ENCODE measurements at places on chromosomes 6 and 20.

DNA sequence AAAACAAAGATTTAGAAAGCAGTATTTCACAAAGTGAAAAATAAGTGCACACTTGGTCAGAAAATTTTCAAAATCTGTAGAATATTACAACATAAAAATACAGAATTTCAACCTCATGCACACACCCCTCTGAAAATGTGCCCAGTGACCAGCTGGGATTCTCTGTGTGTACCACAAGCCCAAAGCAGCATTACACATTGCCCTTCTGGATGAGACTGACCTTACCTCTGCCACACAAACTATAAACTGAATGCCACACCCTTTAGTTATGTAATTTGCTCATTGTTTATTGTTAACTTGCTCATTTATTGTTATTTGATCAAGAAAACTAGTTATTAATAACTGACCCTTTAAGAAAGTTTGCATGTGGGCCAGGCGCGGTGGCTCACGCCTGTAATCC is 303.0 kb downstream of the FOXC1 start:
- DNase-seq = no peak

DNA sequence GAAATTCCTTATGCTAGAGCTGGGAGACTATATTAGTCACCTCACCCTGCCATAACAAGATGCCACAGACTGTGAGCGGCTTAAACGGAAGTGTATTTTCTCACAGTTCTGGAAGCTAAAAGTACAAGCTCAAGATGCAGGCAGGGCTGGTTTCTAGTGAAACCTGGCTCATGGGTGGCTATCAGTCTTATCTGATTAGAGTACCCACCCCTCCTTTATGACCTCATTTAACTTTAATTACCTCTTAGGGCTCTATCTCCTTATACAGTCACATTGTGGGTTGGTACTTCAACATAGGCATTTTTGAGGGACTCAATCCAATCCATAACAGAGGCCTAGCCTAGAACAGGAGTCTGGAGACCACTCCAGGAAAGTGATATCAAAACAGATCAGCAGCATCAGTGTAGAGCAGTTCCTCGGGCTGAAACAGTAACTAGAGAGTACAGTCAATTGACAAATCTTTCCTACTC is 2.3 kb upstream of the SNRNP48 start:
- no peak for DNase-seq

DNA sequence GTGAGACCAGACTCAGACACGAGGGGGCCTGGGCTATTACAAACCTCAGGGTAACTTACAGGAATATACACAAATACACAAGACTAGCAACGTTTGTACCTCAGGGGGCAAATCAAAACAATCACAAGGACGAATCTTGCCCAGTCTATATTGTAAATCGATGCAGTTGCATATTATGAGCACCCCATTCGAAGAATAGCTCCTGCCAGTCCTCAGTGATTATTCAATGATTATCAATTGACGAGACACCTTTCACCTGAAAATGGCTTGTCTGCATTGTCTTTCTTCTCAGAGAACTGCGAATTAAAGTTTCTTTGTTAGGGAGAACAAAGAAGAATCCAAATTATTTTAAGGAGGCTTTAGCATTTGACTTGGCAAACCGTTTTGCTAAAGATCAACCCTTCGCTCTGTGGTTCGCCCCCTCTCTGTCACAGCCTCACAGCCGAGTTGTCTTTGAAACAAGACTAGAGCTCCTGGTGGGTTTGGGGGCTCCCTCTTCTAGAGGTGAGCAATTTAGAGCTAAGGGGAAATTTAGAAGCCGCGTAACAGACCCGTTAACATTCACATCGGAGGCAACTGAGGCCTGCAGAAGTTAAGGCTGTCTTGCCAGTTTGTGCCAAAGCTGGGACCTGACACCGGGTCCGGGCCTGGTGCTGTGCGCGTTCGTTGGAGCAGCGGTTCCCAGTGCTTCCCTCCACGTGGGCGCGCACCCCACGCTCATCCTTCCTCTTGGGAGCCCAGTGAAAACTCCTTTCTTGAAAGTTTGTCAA is 24.9 kb upstream of the MAP3K7 start:
- DNase-seq = no peak

GRCh38 chr6:89489078-89489477 is 56.1 kb downstream of the ANKRD6 start:
- no peak for DNase-seq

DNA sequence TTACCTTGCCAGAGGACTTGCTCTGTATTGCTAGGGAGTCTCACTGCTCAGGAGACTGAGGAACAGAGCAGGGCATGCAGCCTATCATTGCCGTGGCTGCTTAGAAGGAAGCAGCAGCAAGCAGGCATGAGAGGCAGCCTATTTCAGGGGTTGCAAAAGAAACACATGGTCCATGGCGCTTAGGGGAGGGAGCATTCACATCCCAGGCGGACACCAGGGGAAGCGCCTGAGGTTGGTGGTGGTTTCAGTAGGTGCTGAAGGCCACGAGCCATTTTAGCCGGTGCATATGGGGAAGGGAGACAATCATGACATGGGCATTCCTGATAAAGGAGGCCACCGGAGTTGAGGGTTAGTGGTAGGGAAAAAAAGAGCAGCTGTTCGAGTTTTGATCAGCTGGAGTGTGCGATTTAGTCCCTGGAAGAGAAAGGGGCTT is 20.9 kb downstream of the FARS2 start:
- no peak for DNase-seq

GRCh38 chr6:82362878-82363427 is 664 bp upstream of the TPBG start:
- no peak for DNase-seq

GRCh38 chr6:110590821-110591351 is 114.5 kb upstream of the SLC22A16 start:
- DNase-seq = no peak

DNA sequence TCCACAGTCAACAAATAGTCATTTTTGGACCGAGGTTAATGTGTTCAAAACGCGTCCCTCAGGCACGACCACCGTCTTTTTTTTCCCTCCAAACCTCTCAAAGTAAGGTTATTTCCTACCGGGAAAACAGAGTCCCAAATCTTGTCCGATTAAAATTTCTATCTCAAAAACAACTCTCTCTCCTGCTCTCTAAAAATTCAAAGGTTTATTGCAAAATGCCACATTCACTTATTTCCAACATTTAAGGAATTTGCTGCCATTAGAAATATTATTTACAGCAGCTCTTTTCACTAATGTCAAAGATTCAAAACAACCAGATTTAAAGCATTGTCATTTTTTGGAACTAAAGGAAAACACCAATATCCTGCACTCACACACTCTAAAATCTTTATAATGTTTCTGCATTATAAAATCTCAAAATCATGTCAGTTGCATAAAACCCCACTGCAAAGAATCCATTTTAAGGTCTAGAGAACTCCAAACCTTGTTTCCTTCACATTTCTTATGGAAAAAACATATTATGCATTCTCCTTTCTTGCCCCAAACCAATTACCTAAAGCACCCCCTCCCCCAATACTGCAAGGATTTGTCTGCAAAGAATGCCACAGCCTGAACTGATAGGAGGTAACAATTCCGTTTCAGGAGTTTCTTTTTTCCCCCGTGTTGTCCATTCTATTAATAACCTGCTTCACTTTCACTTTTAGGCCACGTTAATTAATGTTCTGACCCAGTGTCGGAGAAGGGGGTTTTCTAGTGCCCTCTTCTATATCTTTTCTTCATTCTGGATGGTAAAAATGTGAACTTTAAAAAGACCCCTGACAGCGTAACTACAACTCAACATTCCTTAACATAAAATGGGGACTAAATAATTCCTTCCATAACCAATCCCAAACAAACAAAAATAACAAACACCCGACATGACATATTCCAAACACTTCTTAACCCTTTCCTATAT is 1.4 kb downstream of the NRN1 start:
- DNase-seq = no peak

DNA sequence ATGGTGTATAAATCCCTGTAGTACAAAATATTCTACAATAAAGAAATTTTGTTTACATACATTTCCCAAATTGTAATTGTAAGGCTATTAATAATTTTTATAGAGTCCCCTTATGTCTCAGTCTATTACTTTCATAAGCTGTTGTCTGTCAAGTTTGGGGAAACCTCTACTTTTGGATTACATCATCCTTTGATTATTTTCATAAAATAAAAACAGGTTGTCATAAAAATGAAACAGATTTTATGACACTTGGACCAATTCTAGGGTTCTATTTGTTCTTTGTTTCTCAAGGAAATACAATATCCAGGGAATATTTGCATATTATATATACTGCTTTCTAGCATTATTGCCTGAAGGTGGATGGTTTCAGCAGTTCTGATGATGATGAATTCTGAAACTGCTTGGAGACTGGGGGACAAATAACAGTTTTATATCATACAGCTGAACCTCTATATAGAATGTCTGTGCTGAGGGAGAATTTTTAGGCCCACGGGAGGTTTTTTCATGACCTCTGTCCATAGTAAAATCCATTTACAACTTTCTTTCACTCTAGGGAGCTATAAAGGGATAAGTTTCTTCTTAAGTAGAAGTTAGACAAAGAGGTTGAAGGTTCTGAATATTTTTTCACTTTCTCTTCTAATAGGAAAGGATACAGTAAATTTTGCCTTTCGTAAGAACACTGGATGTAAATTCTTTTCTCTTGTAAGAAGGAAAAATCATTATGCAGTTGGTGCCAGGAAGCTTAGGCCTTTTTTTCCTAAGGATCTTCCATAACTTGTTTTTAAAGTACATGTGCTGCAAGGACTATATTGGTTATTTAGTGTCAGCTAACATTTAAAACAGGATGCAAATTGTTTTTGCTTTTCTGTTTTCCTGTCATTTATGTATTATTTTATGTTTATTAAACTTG is 58.0 kb downstream of the CD2AP start:
- DNase-seq = no peak

DNA sequence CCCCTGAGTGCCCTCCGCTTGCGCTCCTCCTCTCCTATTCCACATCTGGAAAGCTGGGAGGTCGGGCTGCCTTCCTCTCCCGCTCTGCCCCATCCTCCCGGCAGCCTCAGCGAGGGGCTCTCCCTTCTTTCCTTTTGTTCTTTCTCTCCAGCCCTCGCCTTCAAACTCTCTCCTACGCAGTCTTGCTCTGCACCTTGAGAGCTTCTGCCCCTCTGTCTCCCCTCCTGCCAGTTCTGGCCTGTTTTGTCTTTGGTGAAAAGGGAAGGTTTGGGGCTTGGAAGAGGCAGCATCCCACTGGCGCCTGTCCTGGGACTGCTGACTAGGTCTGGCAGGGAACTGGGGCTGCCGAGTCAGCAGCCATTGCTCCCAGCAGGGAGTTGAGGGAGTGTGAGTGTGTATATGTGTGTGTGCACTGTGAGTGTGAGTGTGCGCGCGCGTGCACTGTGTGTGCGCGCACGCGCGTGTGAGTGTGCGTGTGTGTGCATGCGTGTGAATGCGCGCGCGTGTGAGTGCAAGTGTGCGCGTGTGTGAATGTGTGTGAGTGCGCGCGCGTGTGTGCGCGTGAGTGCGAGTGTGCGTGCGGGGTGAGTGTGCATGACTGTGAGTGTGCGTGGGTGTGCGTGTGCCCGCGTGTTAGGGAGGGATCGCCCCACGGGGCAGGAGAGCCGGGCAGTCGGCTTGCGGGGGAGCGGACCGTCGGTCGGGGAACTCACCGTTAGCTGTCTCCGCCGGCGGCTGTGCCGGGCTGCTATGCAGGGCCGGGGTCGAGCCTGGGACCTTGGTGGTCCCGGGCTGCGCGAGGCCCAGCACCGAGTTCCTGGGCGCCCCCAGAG is 523 bp downstream of the CPXM1 start:
- DNase-seq = no peak

DNA sequence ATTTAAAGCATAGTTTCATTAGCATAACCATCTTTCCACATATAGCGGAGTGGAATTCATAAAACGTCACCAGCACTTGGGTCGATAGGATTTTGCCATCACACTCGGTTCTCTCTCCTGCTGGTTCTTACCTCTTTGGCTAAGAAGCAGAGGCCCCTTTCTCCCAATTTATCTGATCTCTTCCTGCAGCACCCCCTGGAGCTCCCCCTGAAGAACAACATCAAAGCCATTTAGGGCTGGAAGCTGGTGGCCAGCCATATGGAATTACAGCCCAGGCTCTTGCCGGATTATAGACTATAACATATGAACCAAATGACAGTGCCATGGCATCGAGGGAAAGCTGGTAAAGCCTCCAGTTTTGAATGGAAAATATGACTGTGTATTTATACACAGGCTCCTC is 6.4 kb upstream of the KIF6 start:
- no peak for DNase-seq

- no peak for DNase-seq
Observed at GRCh38 chr20:37464611-37465010, 56.4 kb upstream of the NNAT start.

GRCh38 chr6:79094938-79095337 is 16.9 kb upstream of the PHIP start:
- DNase-seq = no peak

GRCh38 chr20:3651204-3651962 is 11.8 kb downstream of the GFRA4 start:
- DNase-seq = no peak

GRCh38 chr6:158769771-158770432 is 49.3 kb downstream of the EZR start:
- DNase-seq = no peak

DNA sequence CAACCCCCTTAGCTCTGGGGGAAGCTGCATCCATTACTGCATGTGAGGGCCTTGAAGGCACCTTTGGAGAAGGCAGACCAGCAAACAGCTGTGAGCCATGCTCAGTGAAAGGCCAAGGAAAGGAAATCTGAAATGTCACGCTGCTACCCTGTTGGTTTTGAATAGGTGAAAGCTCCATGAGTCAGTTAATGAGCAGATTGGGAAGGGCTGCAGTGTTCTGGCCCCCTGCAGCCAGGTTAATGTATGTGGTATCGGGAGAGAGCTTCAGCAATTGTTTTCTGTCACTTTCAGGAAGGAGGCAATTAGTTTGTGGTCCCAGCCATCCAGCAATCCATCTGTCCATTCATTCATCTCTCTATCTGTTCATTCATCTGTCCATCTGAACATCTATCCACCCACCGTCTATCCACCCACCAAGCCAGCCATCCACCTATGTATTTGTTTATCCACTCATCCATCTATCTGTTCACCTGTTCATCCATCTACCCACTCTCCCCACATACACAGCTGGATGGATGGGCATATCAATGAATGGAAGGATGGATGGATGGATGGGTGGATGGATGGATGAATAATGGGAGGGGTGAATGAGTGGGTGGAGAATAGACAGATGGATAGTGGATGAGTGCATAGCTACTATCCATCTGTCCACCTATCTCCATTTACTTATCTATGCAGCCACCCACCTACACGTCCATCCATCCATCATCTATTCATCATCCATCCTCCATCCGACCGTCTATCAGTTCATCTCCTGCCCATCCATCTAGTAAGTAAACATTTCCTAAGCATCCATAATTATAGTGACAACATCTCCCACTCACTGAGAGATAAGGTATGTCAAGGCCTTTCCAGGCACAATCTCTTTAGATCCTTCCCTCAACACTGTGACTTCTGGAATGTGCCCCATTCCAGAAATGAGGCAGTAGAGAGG is 16.0 kb downstream of the PCK1 start:
- no peak for DNase-seq

DNA sequence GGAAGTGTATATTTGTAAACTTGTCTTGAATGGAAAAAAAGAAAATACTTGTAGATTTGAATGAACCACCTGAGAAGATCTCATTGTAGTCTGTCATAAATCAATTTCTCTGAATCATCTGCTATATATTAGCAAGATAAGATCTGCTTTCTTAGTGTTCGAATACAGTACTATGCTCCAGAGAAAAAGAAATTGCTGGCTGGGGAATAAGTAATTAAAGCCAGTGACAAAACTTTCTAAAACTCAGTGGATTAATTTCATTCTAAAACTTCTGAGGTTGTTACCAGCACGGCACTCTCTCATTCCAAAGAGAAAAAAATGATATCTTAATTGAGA is 22.4 kb upstream of the MROH8 start:
- no peak for DNase-seq
